ENCODE measurements at places on chromosomes 4 and X. TPM values are rescaled to one million over a fixed set of nuclear protein-coding genes. Genes with fewer than 3 reads are reported as not detected.

AFP gene
- total RNA-seq: not detected

SMIM10L2A gene
- total RNA-seq: 0.73 TPM

GRCh38 chr4:55752810-55753209 is 66.8 kb upstream of the EXOC1L start:
- peaks cover 19% of the 10 kb centered on the region for H3K4me1 ChIP-seq
- H3K36me3 ChIP-seq: no peaks in the 10 kb centered on the region
- H3K4me3 ChIP-seq: no peak overlapping the region
- no peak overlapping the region for H3K27ac ChIP-seq
- DNase-seq: no peak

- no peak overlapping the region for H3K4me3 ChIP-seq
- no peaks in the 10 kb centered on the region for H3K27me3 ChIP-seq
- no peaks in the 10 kb centered on the region for H3K4me1 ChIP-seq
- no peak overlapping the region for H3K27ac ChIP-seq
- DNase-seq: no peak
These were observed 33.7 kb downstream of the BST1 start for GRCh38 chr4:15736514-15737050.

GRCh38 chr4:15811703-15812337 is 33.7 kb downstream of the CD38 start:
- no peaks in the 10 kb centered on the region for H3K36me3 ChIP-seq
- no peaks in the 10 kb centered on the region for H3K4me1 ChIP-seq
- H3K27me3 ChIP-seq: no peaks in the 10 kb centered on the region
- DNase-seq: peak; percentile 59
- H3K27ac ChIP-seq: no peak overlapping the region
- no peak overlapping the region for H3K4me3 ChIP-seq

- no peaks in the 10 kb centered on the region for H3K36me3 ChIP-seq
- peak; percentile 97 for DNase-seq
- peak overlapping the region; percentile 24 for H3K27ac ChIP-seq
- H3K4me1 ChIP-seq: peaks cover 45% of the 10 kb centered on the region
These were observed 14.7 kb upstream of the GSX2 start for GRCh38 chr4:54085284-54085683.

- no peaks in the 10 kb centered on the region for H3K27me3 ChIP-seq
- no peaks in the 10 kb centered on the region for H3K36me3 ChIP-seq
- H3K4me1 ChIP-seq: no peaks in the 10 kb centered on the region
- no peak overlapping the region for H3K4me3 ChIP-seq
- DNase-seq: peak; percentile 8
- no peak overlapping the region for H3K27ac ChIP-seq
These were observed 52.4 kb upstream of the TSPAN5 start for GRCh38 chr4:98710831-98711230.
